ENCODE measurements at places on chromosomes 3 and 15.

DNA sequence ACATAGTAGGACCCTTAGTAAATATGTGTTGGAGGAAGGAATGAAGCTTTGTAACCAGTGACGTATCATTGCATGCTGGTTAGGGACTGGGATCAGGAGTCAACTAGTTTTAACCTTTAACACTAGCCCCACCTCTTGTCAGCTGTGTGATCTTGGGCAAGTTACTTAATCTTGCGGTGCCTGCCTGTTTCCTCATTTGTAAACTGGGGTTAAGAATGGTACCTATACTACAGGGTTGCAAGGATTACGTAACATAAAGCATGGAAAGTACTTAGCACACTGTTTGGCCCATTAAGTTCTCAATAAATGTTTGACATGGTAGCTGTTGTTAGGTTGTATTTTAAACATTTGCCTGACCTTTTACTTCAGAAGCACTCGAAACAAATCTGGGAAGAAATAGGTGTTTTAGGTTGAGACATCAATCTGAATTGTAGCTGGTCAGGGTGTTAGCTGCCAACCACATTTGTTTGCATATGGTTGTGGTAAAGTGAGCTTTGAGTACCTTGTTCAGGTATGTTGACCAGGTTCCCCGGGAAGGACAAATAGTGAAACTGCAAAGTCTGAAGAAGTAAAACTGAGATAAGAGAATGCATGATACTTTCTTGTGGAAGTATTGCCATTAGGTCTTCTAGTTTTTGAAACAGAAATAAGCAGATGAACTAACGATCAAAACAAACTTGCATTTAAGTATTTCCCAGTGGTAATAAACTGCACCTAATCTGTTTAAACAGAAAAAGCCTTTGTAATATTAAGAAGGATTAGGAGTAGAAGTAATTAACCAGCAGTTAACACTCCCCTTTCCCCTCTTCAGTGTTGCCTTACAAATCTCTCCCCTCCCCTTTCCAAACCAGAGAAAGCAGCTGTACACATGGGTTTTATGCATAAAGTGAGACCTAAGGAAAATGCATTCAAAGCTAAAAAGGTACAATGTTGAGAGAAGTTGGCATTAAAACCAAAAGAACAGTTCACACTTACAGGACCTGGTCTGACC, 25.8 kb upstream of the SCAANT1 start:
- DNase-seq = peak; percentile 30

DNA sequence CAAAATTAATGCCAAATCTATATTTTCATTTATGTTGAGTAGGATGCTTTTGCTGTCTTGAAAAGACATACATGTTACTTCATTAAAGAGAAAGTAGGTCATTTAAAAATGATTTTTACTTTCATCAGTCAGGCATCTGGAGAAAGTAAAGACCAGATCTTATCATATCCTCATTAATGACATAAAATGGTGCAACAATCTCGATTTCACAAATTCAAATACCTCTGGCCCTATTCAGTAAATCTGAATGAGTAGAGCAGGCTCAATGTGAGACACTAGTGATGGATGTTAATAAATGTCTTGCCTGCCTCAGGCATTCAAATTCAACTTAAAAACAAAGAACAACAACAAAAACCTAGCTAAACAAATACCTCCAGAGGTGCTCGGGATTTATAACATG, 714.1 kb downstream of the NAALADL2 start:
- DNase-seq = no peak

- no peak for DNase-seq
These were observed 13.9 kb upstream of the OR5K2 start for GRCh38 chr3:98483626-98484025.

GRCh38 chr3:64561325-64561843, 126.4 kb downstream of the ADAMTS9 start:
- no peak for DNase-seq

GRCh38 chr15:47503876-47504275, 213.4 kb upstream of the SEMA6D start:
- no peak for DNase-seq

- no peak for DNase-seq
These were observed 35.8 kb downstream of the THSD4 start for GRCh38 chr15:71151081-71151480.

- no peak for DNase-seq
These were observed 147.4 kb upstream of the ARHGEF26 start for GRCh38 chr3:153973722-153974265.

DNA sequence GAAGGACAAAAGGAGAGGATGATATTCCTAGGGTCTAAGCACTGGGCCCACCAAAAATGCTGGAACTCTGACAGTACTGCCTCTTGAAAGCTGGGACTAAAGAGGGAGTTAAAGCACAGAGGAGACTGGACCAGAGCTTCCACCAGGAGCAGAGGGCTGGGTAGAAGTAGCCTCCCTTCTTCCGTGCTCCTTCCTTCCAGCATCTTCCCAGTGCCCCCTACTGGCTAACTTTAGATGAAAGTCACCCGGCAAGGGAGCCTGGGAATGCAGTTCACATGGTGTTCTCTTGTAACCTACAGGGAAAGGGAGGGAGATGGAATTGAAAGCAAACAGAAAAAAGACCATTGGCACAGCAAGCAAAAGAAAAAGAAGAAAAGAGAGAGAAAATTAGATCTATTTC, 106.1 kb upstream of the COL8A1 start:
- DNase-seq = peak; percentile 37

GRCh38 chr15:45389351-45389750, 11.0 kb upstream of the GATM start:
- no peak for DNase-seq

DNA sequence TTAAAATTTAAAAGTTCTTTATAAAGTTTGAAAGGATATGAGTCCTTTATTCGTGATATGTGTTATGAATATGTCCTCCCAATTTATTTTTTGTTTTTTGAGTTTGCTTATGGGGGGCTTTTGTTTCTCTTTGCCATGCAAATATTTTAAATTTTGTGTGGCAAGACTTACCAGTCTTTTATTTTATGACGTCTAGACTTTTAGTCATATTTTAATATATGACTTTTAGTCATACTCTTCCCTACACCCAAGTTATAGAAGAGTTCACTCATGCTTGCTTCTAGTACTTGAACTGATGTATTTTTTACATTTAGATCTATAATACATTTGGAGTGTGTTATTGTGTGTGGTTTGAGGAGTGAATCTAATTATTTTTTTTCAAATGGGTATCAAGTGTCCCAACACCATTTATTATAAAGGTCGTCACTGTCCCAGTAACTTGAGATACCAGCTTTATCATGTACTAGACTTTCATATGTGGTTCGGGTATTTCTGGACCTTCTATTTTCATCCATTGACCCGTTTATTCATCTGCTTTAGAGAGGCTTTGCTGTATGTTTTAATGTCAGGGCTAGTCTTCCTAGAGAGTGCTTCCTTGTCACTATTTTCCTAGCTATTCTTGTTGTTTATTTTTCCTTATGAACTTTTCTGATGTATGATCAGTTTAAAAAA, 755 bp downstream of the PARP15 start:
- no peak for DNase-seq

- DNase-seq = no peak
These were observed 35.7 kb downstream of the MRPL46 start for GRCh38 chr15:88431441-88431840.

DNA sequence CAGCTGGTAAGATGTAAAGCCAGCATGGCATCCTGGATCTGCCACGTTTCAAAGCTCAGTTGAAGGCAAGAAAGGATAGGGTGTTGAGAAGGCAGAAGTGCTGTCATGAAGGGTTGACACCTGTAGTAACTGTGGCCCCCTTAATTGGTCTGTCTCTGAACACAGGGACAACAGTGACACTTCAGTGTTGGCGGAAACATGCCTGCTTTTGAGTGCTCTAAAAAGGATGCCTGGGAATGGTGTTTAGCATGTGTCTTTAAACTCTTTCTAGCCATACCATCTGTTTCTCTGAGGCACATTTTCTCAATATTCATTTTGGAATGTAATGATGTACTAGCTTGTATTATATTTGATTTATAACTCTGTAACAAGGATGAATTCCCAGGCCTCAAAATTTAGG, 42.1 kb downstream of the PLS1 start:
- DNase-seq = no peak

DNA sequence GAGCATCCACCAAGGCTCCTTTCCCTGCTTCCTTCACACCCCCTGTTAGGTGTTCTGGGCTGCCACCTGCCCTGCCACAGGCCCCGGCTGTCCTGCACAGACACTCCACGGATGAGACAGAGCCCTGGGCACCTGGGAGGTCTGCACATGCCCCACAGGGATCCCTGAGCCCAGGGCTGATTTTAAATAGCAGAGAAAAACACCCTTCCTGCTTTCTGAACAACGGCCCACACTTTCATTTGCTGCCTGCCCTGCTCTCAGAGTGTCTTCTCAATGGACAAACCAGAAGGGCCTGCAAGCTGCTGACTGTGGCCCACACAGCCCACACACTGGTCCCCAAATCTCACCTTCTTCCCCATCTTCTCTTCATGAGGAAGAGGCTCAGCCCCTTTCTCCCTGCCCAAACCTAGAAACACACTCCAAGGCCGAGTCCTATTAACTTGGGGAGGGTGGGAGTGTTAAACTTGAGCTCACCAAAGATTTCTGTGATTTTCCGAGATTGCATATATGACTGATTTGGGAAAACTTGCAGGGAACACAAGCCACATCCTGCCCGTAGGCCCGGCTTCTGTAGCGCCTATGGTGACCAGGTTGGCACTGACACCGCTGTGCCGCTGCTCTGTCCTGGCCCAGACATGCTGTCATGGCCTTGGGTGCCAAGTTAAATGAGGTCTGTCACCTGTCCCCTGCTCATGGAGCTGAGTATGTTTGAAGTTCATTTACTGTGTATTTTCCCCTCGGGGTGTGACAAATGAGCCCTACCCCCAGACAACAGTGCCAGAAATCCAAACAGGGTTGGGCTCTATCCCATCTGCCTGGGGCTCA, 47.2 kb upstream of the KLF13 start:
- peak; percentile 11 for DNase-seq

- peak; percentile 35 for DNase-seq
These were observed 13.6 kb downstream of the RARRES1 start for GRCh38 chr3:158718490-158719170.

GRCh38 chr3:13217736-13218540, 144.7 kb upstream of the IQSEC1 start:
- DNase-seq = no peak

DNA sequence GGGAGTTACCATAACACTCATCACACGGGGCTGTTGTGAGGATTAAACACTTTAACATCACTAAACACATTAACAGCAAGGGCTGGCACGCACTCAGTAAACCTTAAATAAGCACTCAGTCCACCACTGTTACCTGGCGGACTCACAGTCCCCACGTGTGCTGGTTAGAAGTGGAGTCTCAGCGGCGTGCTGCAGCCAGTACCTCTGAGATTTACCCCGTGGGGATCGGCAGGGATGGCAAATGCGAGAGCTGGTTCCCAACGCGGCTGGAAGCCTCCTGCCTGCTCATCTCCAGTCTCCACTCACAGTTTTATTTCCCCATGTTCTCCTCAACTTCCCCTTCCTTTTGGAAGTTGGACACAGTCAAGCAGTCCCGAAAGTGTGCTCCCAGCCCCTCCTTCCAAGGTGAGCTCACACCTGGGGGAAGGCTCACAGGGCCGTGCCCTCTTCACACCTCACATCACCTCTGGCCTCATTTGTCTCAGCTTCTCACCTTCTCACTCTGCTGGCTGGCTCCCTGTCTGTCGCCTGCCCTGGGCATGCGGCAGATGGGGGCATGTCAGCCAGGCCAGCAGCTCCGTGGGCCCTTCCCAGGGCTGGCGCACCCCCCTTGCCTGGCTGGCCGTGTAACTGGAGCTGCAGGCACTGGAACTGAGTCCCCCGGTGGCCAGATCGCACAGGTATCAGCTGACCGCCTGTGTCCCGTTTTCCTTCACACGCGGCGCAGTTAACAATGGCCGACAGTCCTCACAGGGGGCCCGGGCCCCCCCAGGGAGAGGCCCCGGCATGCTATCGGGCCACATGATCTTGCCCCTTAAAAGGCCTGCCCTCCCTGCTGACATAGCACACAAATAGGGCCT, 87.1 kb downstream of the WNT7A start:
- no peak for DNase-seq

- DNase-seq = no peak
These were observed 31.1 kb downstream of the PHLDB2 start for GRCh38 chr3:111890051-111890580.

- peak; percentile 31 for DNase-seq
These were observed 33.1 kb downstream of the ASB7 start for GRCh38 chr15:100635406-100636071.

DNA sequence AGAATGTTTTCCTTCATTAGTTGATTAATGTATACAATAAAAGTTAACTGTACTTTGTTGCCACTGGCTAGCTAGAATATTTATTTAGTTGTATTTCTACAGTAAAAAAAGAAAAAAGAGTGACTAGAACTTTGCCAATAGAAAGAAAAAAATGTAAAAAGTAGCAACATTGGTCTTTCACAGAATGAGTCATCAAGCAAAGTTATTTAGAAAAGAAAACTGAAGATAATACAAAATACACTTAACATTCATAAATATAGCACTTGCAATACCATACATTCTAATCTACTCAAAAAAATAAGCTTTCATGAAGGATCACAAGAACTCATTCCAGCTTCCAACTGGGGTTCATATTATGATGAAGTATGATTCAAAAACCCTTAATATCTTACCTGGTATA, 83.4 kb downstream of the AQR start:
- DNase-seq = no peak

GRCh38 chr15:99098991-99099390, 5.9 kb upstream of the SYNM start:
- DNase-seq = no peak

GRCh38 chr3:105228696-105229095, 138.0 kb upstream of the ALCAM start:
- no peak for DNase-seq

- DNase-seq = no peak
These were observed 42.0 kb downstream of the PROS1 start for GRCh38 chr3:93931597-93932229.

DNA sequence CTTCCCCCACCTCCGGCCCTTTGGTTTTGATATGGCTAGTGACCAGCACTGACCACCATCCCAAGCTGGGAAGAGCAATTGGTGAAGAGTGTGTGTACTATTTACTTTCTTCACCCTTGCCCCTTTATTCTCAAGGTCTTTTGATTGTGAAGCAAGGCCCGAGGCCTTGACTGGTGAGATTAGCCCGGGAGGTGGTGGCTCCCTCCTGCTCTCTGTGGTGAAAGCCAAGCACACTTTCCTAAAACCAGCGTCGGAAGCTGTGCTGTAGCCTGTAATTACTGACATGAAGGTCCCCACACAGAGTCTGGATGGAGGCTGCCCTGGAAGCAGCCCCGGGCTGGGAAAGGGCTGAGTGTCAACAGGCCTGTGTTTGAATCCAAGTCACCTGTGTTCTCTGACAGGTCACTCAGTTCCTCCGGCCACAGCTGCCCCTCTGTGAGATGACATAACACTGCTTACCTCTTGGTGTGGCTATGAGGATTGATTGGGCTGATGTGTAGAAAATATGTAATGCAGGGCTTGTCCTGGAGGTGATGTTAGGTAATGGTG, 60.5 kb upstream of the PRR23C start:
- DNase-seq = no peak

- no peak for DNase-seq
These were observed 71.8 kb upstream of the TMEM108 start for GRCh38 chr3:132966374-132966773.
